MCF 10A (cell line): ENCODE measurements at places on chromosomes 1 and 21. TPM values are rescaled to one million over a fixed set of nuclear protein-coding genes. Genes with fewer than 3 reads are reported as not detected.

GRCh38 chr1:51433972-51434510 is 85.0 kb downstream of the EPS15 start:
- DNase-seq, result no peak

GRCh38 chr1:8283058-8283884 is 34.6 kb upstream of the SLC45A1 start:
- no peak for DNase-seq

DNA sequence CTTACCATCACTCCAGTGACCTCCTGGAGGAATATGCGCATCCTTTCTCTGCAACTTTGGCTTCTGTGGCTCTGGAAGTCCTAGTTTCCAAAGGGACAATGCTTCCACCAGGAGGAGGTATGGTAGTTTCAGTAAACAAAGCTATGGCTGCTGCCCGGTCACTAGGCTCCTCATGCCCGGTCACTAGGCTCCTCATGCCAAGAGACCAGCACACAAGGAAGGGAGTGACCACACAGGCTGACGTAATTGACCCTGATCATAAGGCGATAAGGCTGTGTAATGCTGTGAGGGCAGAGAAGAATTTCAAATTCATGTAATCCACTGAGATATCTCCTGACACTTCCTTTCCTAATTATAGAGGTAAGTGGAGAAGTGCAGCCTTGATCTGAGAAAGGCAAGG is 102.9 kb downstream of the DTL start:
- DNase-seq, result no peak

DNA sequence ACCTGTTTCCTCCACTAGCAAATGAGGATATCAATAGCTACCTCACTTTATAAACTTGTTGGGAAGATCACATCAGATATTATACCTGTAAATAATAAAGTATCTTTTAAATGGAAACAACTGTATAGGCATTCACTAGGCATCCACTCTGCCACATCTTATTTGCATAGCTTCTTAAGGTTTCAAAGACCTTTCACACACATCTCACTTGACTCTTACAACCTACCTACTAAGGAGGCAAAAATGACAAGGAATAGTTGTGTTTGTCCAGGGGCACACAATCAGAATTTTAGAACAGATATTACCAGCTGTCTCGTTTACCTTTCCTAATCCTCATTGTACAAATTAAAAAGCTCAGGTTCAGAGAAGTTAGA is 51.5 kb downstream of the VANGL2 start:
- no peak for DNase-seq

- DNase-seq, result no peak
Observed at GRCh38 chr1:15965228-15965767, 10.6 kb downstream of the ZBTB17 start.

DNA sequence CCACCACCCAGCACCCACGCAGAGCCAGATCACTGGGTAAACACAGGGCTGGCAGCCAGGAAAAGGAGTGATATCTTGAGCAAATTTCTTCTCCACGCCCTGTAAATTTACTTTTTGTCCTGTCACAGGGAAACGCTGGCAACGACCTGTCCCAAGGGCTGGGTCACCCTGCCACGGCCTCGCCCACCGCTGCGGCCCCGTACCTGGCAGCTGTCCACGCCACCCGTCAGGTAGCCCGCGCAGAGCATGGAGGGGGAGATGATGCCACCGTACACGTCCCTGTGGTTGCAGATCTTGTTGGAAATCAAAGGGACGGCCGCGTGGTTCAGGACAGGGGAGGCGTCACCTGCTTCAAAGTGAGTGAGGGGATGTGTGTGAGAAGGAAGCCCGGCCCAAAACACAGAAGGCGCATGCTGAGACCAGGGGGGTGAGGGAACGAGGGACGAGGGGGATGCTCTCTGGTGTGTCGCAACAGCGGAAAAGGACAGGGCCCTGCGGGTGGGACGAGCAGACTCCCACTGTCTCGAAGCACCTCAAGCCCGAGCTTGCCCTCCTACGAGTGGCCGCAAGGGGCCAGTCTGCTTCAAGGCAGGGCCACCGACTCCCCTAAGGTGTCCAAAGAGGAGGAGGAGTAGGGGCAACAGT is 10.1 kb upstream of the TFF1 start:
- no peak for DNase-seq

DNA sequence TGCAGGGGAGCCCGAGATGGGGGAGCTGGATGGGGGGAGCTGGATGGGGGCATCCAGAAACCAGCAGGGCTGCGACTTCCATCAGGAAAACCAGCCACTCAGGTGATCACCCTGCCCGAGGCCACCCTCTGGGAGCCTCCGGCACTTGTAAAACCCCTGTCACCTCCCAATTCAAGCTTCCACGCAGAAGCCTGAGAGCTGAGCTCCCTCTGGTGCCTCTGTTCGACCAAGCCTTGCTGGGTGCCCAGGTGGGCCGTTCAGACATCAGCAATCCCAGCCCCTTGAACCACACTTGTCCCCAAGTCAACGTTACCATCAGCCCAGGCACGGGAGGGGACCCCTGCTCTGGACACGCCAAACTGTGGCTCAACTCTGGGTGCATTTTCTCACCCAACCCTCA is 59.6 kb downstream of the MEGF6 start:
- no peak for DNase-seq

GRCh38 chr21:43775795-43776430 is at the start of gene CSTB:
Gene CSTB (minus strand): TSS chr21:43776308. CDS start chr21:43776269, 39 bp downstream.
- DNase-seq, result peak; percentile 64

GRCh38 chr1:212611000-212611948 is 2.7 kb downstream of the ATF3 start:
- DNase-seq, result no peak

DNA sequence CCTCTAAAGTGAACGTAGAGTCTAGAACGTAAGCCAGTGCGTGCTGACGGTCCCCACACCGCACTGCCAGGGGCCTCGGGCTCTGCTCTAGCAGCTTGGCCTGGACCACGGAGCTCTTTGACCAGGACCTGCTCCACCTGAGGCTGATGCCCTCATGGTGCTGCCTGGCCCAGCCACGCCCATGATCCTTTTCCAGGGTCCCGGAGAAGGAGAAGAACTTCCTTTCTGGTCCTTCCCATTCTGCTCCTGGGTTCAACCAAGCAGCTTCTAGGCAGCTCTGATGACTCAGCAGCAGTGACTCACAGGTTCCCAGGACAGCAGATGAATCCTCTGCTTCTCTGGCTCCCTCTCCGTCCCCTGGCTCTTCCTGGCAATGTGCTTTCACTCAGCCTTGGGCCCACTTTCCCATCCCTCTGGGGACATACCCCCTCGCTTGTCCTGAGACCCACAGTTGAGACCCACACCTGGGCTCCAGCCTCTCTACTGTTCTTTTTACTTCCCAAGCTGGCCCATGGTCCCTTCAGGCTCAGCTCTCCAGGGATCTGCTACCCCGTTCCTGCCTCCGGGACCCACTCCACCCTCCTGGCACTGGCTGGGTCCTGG is 246.3 kb upstream of the RAB4A start:
- peak; percentile 98 for DNase-seq

The MROH7 gene
- 0.34 TPM in 1 of 2 replicates, not detected in the other for total RNA-seq

The C1QTNF12 gene
- total RNA-seq, result 1.5 and 3.3 TPM in 2 replicates

The SPRR2B gene
- not detected in 2 replicates for total RNA-seq

The PRR9 gene
- total RNA-seq, result not detected in 2 replicates

The APOBEC4 gene
- not detected in 2 replicates for total RNA-seq

The EPHA2 gene
- total RNA-seq, result 206 and 248 TPM in 2 replicates

The SH3BGR gene
- total RNA-seq, result 11.3 and 15.9 TPM in 2 replicates
